ENCODE measurements at places on chromosomes 12 and 14.

DNA sequence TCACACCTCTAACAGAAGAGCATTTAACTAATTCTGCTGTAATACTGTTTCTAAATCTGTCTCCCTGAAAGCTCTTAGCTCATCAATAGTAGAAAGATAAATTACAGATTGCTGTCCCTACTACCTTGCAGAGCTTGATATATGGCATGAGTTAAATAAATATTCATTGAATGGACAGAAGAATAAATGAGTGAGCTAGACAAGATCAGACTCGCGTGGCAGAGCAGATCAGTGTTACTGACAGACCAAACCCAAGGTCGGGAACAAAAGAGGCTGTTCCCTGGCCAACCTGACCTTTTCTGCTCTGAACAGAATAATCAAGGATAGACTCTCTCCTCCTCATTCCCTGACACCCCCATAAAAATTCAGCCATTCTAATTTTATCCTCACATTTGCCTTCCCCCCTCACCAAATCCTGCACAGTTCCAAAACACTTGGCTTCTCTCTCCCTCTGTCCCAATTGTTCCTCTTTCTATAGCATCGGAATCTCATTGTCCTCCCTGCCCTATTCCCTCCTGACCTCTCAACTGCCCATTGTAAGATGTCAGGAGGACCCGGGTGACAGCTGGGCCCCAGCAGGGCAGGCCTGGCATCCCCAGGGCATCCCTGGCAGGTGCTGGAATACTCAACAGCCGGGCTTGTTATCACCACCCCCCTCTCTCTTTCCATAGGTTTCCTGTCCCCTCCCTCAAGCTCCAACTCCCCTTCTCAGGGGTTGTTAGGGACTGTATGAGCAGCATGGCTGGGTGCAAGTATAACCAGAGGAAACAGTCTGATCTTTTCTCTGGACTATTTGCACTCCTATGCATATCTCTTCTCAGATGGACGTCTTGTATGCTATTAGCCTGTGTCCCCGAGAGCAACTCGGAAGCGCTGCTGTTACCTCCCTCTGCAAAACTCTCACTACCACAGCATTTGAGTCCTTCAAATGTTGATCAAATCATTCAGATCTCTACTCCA is 19.9 kb downstream of the NEUROD4 start:
- no peak for DNase-seq

DNA sequence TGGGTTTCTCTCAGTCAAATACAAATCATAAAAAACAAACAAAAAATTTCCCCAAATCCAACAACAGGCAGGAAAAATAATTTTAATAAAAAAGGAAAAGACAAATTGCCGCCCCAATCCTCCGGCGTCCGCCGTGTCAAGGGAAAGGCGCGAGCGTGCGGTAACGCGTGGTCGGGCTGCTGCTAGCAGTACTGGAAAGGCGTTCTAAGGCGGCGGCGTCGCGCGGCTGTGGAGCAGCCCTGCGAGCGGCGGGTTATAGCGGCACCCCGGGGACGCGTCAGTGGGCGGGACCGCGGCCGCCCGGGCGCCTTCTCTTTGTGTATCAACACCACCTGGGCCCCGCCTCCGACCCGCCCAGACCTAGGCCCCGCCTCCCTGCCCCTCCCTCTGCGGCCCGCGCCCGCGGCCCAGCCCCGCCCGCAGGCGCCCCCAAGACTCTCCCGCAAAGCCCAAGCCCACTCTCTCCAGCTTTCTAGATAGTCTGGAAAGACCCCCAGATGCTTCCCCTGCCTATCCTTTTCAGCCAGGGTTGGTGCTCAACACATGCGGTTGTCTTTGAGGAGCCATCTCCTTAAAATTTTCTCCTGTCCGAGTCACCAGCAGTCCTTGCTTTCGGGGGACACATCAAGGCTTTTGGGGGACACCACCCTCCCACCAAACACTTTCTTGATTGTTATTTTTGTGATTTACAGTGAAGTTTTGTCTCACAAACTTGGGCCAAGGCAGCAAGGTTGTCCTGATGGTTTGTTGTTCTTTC is at the start of gene SLC38A2:
Gene SLC38A2, minus strand, starts transcription at position 230 of the 757 bp plus-strand sequence. CDS start 1,480 bp downstream, outside the sequence.
- peak; percentile 90 for DNase-seq

DNA sequence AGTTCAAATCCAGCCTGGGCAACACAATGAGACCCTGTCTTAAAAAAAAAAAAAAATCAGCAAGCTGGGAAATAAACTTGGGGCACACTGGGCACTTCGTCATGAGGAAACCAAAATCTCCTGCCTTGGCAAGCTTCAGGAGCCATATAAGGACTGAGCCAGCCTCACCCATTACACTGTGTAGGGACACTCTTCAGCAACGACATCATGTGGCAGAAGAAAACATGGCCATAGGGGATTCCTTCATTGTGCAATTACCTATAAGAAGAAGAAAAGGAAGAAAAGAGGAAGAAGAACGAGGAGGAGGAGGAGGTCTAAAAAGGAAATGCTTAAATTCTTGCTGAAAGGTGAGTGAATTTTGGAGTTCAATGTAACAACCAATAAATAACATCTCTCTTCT is 26.1 kb upstream of the IFNG start:
- DNase-seq = no peak

GRCh38 chr12:44285321-44285960 is 449.6 kb downstream of the TMEM117 start:
- peak; percentile 9 for DNase-seq

GRCh38 chr14:90545966-90546751 is 149.3 kb downstream of the CALM1 start:
- no peak for DNase-seq

GRCh38 chr12:28453686-28454085 is 263.4 kb downstream of the CCDC91 start:
- DNase-seq = no peak

GRCh38 chr12:115249671-115250278 is 565.8 kb upstream of the TBX3 start:
- DNase-seq = peak; percentile 51

DNA sequence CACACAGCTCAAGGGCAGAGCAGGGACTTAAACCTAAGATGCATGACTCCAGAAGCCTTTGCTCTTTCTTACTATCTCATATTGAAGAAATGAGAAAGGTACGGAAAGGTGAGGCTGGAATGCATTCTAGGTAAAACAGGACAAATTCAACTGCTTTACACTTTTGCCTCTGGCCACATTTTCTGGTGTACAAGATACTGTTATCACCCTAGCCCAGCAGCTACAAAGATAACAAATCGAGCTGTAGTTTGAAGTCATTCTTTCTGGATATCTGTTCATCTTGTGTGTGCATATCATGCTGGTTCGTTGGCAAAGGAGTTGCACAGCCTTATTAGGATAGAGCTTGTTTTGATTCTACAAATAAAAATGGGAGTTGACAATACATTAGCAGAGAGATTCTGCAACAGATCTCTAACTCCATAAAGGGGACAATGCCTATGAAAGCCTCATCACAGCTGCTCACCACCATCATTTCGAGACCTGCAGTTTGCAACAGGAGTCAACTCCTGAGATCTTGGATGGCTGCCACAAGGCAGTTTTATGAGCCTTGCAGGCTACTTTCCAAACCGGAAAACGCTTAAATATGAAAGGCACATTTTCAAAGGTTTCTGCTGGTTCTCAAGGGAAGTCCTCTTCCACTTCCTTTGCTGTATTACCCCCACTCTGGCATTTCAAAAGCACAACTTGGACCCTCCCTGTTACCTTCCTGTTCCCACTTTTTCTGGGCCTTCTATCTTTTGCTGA is 64.9 kb downstream of the STXBP6 start:
- no peak for DNase-seq

DNA sequence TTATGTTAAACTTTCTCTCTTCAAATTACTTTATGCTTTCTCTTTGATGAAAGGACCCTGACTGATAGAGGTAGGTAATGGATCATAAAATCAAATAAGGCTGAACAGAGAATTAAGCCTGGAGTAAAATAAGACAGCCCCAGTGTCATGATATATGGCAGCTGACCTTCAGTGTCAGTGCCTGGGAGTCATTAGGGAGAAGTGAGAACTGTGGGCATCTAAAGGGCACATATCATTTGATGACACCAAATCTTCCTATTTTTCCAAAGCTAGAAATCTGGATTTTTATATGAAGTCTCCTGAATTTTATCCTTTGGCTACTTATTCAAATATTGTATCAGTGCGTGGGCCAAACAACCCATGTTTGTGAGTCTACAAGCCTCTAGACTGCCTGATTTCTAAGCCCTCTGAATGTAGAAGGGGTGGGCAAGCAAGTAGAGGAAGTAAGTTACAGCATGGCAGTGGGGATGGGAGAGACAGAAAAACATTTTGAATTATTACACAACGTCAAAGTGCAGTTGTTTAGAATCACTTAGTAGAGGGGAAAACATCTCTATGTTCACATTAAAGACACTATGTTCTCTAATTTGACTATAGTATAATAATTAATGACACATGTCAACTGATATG is 10.0 kb downstream of the SLC39A9 start:
- no peak for DNase-seq

GRCh38 chr14:38138473-38139138 is 69.1 kb upstream of the SSTR1 start:
- DNase-seq = no peak

DNA sequence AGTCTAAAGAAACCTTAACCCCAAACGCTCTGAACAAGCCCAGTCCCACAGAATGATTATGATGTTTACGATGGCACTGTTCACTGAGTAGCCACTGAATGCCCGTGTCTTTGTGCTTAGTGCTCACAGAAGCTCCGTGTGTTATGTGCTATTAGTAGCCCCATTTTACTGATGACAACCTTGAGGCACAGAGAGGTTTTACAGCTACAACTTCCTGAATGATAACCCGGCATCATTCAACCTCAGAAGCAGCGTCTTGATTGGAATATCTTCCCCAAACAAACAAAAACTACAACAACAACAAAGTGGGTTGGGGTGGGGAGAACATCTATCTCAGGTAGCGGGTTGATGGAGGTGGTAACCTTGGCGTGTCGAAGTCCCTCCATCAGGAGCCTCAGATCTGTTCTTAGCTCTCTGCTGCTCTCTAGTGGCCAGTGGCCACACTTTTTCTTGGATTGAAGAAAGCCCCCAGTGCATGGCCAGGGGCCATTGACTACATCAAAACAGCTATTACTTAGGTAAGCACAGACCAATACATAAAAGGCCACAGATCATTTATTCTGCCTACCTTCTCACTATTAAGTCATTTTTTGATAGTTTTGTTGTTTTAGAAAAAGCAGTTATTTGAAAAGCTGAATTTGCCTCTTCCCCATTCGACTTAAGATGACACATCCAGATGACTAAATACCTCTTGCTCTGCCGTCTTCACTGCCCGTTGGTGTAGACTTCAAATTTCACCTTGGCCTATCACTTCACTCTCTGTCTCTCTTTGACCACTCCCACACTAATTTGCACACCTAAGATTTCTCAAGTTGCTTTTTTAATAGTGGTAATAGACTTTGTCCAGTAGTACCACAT is 376.9 kb downstream of the GALC start:
- DNase-seq = peak; percentile 72

DNA sequence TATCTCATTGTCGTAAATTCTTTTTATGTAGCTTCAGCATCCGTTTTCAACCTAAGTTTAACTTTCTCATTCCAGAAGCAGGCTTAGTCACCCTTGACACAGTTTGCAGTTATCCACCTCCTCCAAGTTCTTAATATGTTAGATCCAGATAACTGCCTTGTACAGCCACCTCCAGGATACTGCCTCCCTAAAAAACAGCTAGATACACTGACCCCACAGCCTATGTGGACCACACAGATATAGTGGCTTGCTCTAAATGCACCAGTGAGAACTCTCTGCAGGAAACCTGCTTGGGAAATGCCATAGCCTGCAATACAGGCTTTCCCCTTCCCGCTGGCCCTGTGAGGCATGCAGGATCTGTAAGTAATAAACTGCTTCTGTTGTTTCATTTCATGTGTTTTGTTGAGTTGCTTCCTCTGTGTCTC is 11.1 kb upstream of the RTL1 start:
- DNase-seq = no peak

GRCh38 chr14:66099451-66099850 is 386.7 kb upstream of the CCDC196 start:
- DNase-seq = no peak

DNA sequence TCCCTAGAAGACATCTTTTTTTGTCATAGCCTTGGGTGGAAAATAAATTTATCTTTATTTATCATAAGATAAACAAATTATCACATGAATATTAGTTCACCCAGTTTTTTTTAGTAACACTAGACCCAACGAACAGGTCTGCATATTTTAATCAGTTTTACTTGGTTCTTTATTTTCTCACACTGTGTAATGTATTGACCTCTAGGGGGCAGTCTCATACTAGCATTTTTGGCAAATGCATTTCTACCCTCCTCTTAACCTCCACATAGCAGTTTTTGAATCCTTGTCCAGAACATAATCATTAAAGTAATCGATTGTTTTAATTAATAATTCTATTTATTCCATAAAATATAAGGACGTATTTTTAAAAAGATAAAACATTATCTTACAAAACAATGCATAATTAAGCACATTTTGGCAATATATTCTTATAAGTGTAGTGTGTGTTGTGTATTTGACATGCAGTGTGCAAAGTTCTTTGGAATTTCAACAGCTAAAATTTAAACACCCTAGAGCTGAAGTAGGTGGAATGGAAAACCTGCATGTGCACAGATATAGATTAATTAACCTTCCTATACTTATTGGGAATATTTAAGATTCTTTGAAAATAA is 31.6 kb upstream of the PTPRQ start:
- DNase-seq = peak; percentile 62

GRCh38 chr12:95429172-95429510 is 44.8 kb upstream of the METAP2 start:
- DNase-seq = no peak

DNA sequence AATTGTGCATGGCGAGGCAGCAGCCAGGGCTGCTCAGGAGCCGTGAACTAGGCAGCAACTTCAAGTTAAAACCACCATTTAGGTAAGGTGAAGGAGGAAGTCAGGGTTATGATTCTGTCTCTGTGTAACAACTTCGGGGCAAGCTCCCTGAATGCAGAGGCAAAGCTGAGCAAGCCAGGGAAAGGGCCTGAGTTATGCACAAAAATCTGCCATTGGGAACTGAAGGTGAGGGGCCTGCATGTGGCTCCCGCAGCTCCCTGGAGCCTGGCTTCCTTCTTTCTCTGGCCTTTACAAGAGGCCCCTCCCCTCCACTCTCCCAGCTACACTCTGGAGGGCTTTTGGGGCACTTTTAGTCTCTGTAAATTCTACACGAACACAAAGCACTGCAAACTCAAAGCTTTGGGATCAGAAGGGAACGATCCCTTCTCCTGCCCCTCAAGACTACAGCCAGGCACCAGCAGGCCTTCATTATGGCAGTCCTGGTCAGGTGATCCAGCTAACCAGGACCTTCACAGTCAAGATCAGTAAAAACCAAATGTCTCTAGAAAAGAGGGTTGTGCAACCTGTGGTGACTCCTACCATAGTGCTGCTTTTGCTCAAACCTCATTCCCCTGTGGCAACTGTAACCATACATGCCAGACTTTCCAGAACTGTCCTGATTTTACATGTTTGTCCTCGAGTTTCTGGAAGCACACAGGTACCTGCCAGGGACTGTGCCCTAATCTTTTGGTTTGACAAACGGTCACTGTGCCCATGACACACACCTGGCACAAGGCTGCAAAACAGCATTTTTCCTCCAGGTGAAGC is 67.2 kb upstream of the PTGR2 start:
- no peak for DNase-seq

GRCh38 chr12:93914281-93914680 is 234.1 kb upstream of the PLXNC1 start:
- no peak for DNase-seq

GRCh38 chr14:100673085-100673806 is 53.4 kb upstream of the DLK1 start:
- no peak for DNase-seq

Data from SK-N-DZ (cell line).